ENCODE measurements at places on chromosomes 16 and 17.

DNA sequence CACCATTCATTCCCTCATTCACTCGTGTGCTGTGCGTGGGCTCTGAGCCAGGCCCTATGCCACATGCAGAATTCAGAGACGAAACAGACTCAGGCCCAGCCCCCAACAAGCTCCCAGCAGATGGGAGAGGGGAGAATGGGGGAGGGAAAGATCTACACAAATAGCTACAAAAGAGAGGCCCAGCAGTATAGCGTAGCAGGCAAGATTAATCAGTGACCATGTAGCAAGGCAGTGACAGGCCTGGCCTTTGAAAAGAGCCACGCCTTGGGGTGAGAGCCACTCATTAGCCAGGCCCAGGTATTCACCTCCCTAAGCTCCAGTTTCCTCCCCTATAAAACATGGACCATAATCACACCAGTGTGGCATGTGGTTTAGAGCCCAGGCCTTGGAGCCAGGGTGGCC is 16.4 kb upstream of the KRT19 start:
- DNase-seq: no peak

GRCh38 chr17:69967910-69968411 is 107.1 kb upstream of the KCNJ16 start:
- no peak for DNase-seq

DNA sequence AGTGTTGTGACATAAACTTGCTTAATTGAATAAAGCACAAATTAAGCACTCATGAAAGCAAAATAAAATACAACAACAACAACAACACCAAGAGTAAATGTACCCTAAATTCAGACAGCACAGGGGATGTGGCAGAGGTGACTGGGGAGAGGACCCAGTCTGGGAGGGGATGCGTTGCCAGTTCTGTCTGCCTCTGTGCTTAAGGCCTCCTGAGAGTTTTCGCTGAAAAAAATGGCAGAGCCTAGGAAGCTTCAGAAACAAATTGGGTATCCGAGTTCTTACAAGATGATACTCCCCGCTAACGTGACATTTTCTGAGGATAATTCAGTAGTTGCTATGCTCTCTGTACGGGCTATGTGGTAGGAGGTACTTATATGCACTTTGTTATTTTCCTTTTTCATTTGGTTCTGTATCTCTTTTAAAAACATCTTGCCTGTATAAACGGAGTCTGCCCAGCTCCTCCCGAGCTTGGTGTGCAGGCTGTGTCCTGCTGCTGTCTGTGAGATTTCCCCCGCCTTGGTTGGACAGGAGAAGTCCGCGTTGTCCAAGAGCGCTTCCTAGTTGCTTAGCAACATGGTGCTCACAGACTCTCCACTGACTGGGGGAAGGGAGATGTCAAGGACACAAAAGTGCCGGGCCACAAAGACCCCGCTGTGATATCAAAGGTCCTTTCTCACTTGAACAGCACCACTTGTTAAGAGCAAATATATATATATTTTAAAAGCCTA is 134.2 kb upstream of the CPHXL start:
- no peak for DNase-seq

GRCh38 chr17:69672924-69673323 is 258.4 kb downstream of the MAP2K6 start:
- DNase-seq: no peak

GRCh38 chr17:81821603-81822311 is 11.3 kb downstream of the MCRIP1 start:
- DNase-seq: no peak

- no peak for DNase-seq
Measured at GRCh38 chr16:9206156-9206555, 114.7 kb downstream of the HAPSTR1 start.

- no peak for DNase-seq
Measured at GRCh38 chr17:44132275-44132821, 8.9 kb upstream of the HDAC5 start.

DNA sequence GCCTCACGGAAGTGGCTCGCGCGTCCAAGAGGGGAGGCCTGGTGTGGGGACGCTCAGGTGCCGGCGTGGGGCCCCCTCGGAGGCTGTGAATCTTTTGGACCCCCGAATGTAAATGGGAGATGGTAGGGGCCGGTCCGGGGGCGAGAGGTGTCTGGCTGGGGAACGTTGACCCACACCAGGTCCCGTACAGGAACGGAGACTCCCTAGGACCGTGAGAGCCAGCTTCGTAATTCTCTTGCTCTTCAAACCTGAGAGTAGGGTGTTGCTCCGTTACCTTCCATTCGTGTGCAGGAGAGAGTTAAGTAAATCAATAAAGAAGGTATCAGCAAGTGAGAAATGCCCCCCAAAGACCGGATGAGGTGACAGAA is 481 bp downstream of the LYRM1 start:
- DNase-seq: no peak

DNA sequence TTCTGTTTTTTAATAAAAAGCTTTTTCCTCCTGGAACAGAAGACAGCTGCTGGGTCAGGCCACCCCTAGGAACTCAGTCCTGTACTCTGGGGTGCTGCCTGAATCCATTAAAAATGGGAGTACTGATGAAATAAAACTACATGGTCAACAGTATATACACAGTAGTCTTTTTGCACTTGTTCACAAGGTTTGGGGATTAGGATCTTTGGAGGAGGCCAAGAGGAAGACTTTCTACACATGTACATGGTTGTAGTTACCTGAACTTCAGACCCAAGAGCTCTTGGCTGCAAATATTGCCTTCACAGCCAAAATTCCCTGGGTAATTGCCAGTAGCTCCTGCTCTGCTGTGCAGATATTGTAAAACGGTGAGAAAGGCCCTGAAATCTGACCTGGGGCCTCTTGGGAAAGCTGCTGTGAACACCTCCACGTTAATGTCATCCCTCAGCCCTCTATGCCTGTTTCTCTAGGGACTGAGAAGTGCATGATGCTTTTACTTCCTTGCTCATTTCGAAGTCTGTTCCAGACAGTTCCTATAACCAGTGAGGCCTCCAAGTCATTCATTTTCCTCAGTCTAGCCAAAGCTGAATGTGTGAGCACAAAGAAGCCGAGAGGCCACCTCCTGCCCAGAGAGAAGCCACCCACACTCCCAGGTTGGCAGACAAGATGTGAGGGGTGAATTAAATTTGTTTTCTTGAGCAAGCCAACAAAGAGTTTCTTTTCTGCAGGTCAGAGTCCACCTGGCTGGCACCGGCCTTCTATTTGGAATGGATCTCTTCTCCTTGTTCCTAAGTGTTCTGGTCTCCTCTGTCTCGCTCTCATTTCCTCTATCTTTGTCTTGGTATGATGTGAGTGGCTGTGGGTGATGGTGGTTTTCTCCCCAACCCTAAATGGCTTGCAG is 15.9 kb downstream of the ANKRD40 start:
- DNase-seq: no peak

DNA sequence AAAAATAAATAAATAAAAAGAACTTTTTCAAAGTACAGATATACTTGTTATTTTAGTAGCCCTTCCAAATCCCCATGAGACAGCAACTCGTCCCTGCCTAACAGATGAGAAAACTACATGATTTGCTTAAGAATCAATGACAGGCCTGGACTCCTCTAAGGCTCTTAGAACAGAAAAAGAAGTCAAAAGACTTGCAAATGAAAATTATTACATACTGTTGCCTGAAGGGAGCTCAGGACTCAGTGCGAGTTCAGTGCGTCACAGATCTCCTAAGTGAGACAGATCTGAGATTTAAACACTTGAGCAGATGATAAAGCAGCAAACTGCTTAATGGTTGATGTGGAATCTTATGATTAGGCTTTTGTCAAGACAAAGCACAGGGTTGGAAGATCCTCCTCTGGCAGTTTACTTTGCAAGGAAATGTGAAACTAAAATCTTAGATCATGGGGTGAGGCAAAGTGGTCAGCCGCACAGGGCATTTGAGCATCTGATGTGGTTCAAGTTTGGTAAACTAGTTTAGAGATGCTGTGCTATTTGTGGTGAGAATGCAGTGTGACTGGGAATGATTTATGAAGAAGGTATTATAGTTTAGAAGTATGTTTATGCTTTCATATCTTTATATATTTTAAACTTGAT is 138.1 kb downstream of the TRIM37 start:
- peak; percentile 2 for DNase-seq

- no peak for DNase-seq
Measured at GRCh38 chr17:39863244-39863917, 731 bp downstream of the IKZF3 start.

DNA sequence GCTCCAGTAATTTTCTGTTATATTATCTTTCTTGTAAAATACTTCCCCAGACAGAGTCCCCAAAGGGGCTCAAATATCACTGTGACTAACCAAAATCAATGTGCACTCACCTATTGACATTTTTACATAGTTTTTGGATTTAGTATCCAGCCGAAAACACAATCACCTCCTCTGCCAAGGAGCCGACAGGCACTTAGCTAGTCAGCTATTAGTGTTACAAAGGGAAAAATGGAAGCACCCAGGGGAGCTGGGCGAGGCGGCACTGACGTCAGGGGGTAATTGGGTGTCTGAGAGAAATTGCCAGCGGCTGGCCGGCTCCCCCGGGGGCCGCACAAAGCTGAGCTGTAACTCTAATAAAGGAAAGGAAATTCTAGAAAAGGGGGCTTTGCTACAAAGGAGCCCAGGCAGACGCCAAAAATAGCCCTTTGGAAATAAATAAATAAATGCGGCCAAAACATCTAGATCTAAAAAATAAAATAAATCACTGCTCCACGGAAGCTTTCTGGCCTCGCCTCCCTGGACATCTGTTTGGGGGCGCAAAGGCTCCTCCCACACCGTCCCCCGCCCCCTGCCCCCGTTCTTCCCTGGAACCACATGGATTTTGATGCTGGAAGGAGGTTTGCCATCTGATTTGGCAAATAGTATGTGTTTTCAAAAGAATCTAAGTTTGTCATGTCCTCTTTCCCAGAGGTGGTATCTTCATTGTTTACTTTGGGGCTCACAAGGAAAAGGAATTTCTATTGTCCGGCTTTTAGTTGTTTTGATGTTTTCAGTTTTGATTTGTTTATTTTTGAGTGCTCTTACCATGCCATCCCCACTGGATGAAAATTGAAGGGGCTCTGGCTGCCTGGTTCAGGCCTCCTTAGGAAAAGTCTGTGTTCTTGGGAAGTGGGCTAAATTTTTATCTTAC is 156.7 kb downstream of the ZNF423 start:
- DNase-seq: no peak

DNA sequence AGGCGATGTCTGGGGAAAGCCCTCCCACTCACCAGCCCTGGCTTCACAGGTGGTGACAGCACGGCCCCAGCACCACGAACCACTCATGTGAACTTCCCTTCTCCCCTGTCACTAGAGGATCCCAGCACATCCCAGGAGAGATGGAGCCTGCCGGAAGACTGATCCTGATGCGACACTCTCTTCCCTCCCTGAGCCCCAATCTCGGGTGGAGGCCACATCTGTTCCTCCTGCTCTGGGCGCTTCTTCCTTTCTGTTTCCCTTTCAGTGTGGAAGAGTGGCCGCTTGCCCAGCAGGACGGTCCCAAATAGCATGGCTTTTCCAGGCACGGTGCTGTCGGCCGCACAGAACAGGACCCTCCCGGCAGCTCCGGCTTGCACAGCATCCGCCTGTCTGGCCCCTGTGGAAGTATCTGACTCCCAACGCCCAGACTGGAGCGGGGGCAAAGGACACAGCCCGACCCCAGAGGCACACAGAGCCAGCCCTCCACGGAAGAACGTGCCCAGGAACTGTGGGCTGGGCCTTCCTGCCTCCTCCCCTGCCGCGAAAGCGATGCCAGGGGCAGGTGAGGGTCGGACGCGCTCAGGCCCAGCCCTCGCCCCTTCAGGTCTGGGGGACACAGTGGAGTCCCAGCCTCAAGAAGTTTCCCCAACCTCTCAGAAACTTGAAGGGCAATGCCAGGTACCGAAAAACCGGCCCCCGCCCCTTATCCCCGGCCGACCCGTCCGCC is 37.6 kb downstream of the CBFA2T3 start:
- DNase-seq: no peak

DNA sequence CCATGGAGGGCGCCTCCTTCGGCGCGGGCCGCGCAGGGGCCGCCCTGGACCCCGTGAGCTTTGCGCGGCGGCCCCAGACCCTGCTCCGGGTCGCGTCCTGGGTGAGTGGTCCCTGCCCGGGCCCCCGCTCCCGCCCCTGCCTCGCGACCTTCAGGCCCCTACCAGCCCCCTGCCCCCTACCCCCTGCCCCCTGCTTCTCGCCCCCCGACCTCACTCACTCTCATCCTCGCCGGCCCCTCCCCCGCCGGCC is 256 bp downstream of the SYNGR3 start:
- DNase-seq: no peak

- DNase-seq: no peak
Measured at GRCh38 chr16:87754535-87754934, 11.3 kb downstream of the KLHDC4 start.

DNA sequence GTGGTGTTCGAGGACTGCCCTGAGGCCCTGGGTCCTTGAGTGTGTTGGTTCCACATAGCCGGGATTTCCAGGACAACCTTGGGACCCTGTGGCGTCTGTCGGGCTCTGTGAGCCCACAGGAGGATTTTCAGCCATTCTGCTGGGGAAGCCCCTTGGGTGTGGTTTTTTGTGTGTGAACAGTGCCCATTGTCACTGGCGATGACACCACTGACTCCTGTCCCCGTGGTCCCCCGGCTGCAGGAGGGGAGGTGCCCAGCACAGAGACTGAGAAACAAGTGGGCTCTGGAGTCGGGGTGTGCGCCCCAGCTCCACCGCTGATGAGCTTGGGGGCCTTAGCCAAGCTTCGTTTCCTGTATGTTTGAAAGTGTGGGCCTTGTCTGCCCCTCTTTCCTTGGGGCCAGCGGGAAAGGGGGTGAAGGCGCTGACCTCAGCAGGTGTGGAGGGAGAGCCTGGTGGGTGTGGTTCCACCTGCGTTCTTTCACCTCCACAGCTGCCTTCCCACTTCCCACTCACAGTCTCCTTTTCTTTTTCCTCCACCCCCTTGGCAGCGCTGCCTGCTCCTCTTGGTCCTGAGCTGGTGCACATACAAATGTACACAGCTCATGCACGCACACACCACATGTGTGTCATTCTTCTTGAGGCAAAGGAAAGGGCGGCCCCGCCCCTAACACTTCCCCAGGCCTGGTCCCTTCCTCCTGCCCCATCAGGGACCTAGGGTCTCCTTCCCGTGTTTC is 16.1 kb downstream of the MGRN1 start:
- DNase-seq: no peak

GRCh38 chr16:4323071-4323844 is 7.4 kb downstream of the GLIS2 start:
- DNase-seq: no peak

DNA sequence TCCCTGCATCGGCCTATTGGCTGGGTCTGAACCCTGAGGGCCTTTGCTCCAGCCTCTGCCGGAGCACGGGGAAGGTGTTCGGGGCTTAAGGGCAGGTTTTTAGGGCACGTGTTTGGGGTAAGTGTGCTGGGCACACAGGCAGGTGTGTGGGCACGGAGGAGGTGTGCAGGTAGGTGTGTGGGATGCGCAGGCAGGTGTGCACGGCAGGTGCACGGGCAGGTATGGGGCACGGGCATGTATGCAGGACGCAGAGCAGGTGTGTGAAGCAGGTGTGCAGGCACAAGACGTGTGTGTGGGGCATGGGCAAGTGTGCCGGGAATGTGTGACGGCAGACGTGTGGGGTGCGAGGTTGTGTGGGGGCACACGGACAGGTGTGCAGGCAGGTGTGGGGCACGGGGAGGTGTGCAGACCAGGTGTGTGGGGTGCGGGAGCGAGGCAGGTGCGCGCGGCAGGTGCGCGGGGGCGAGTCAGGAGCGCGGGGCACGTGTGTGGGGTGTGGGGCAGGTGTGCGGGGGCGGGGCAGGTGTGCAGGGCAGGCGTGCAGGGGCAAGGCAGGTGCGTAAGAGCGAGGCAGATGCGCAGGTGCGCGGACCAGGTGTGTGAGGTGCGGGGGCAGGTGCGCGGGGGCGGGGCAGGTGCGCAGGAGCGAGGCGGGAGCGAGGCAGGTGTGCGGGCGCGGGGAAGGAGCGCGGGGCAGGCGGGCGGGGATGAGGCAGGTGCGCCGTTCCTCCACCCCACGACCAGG is 28.6 kb upstream of the METRNL start:
- DNase-seq: no peak

Measured in activated T-helper 1 cell treated with anti-CD3 and anti-CD28 coated beads, Interleukin-12 subunit alpha, Interleukin-12 subunit beta, Interleukin-2, Interleukin-4 antibody, amounts not matched to agents 30 ng/mL and 10 ng/mL and 1 ng/mL, durations not matched to agents 14 hours and 24 hours and 36 hours (primary cell).